Stimulated activated CD8-positive, alpha-beta memory T cell treated with anti-CD3 and anti-CD28 coated beads, Interleukin-7, amount 100 ng/mL, for 4 hours (primary cell): ENCODE measurements at places on chromosomes 1 and 21.
A peak's percentile ranks its signal among the peaks of the same experiment; 100 is the strongest.

- no peak for DNase-seq
Measured at GRCh38 chr1:5343256-5344020, 648.8 kb downstream of the NPHP4 start.

- no peak for DNase-seq
Measured at GRCh38 chr1:166036092-166036491, 130.7 kb downstream of the FAM78B start.

DNA sequence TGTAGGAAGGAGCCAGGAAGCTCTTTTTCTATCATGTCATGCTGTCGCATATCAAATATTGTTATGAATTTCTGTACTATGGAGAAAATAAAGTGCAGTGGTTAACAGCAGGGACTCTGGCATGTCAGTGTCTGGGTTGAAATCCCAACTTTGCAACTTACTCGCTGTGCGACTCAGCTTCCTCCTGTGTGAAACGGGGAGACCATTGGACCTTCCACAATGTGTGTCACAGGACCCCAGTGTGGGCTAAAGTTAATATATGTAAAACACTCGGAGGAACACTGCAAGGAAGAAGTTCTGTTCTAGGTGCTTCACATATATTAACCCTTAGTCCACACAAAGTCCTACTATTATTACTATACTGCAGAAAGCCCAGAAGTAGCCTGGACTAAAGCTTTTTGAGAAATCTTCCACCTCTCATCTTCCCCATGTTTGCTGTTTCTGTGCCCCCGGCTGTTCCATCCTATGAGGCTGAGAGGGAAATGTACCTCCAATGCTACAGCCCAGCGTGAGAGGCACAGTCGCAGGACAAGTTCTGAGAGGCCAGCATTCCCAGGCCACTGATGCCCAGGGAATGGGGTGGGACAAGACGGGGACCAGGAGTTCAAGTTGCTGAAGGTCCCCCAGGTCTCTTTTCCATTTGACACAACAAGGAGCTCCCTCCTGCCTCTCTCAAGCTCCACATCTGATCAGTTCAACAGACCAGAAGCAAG, 1.9 kb downstream of the CHIT1 start:
- no peak for DNase-seq

DNA sequence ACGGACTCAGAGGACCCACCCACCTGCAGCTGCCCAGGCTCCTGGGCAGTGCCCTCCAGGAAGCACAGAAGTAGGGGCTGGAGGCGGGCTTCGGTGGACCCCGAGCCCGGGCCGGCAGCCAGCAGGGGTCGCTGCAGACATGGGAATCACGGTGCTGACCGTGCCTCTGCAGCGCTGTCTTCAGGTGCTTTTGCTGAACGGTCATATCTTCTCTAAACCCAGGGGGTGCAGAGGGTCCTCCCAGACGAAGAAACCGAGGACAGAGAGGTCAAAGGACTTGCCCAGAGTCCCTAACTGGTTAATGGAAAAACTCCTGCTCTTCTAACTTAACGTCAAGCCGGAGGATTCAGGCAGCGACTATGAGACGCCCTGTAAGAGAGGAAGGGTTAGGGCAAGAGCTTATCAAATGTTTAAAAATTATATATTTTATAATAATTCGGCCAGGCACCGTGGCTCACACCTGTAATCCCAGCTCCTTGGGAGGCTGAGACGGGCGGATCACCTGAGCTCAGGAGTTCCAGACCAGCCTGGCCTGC, 21.5 kb upstream of the LEFTY2 start:
- DNase-seq = peak; percentile 35

- no peak for DNase-seq
Measured at GRCh38 chr21:17900281-17900989, 81.3 kb upstream of the C21orf91 start.

- no peak for DNase-seq
Measured at GRCh38 chr1:150552911-150553289, 3.7 kb downstream of the ADAMTSL4 start.

GRCh38 chr21:21162786-21163185, 164.6 kb downstream of the NCAM2 start:
- DNase-seq = no peak

- DNase-seq = no peak
Measured at GRCh38 chr1:116875391-116875790, 34.3 kb upstream of the PTGFRN start.

GRCh38 chr1:16207318-16208269, 4.9 kb downstream of the ARHGEF19 start:
- DNase-seq = no peak

DNA sequence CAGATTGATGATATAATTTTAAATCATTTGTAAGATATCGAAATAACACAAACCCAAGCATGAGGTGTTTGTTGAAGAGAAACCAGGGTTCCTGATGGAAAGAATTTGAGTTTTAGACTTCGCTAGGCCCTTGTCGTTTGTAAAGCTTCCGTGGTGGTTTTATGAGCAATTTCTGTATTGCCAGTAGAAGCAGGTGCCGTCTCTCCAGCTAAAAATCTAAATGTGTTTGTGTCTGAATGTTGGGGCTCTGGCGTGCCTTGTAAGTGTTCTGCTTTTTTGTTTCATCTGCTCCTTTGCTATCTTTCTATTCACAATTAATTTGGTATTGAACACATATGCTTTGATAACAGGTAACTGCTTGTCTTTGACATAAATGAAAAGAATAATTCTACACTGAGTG, 27.5 kb downstream of the CHRM3 start:
- DNase-seq = no peak

- DNase-seq = no peak
Measured at GRCh38 chr21:34974162-34974981, 74.7 kb downstream of the RUNX1 start.

DNA sequence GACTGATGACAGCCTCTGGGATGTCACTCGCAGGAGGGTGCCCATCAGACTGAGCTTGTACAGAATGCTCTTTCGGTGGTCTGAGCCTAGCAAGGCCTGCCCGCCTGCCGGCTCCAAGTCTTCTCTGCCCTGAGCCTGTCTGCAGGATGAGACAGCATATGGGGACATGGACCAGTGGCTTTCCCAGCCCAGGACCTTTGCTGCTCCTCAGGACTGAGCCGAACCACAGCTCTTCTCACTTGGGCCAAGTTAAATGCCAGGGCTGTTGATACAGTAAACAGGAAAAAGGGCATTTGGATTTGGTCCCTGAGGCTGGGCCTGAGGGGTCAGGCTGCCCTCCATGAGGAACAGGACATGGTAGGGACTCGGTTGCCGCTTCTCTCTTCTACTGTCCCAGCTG, 64.3 kb upstream of the EPS8L3 start:
- DNase-seq = no peak

DNA sequence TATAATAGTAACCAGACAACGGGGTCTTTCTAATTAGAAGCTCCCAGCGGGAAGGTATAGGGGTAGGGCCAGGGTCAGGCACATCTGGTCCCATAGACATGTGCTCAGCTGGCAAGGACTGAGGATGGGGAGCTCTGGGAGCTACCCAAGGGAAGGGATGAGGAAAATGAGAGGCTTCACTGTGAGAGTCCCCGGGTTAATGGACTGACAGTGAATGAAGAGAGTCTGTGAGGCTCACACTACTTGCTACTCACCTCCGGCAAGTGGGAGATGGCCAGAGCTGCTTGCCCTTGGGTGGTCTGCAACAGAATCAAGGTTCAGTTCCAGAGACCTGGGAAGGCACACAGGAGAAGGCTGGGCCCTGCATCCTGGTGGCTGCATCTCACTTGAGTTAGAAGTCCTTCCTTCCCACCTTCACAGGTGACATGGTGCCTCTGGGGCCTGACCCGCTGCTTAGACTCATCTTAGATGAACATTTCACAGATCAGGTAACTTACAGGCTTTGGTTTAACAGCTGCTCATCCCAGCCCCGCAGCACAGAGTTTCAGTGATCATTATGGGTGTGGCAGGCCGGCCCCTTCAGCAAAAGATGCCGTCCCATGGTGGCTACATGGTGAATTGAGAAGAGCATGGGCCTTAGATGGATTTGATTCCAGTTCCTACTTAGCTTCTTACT, 31.7 kb downstream of the EIF2D start:
- no peak for DNase-seq

GRCh38 chr1:40820251-40820797, 36.7 kb downstream of the KCNQ4 start:
- DNase-seq = no peak

- DNase-seq = no peak
Measured at GRCh38 chr1:110221119-110221518, 11.0 kb downstream of the KCNC4 start.

DNA sequence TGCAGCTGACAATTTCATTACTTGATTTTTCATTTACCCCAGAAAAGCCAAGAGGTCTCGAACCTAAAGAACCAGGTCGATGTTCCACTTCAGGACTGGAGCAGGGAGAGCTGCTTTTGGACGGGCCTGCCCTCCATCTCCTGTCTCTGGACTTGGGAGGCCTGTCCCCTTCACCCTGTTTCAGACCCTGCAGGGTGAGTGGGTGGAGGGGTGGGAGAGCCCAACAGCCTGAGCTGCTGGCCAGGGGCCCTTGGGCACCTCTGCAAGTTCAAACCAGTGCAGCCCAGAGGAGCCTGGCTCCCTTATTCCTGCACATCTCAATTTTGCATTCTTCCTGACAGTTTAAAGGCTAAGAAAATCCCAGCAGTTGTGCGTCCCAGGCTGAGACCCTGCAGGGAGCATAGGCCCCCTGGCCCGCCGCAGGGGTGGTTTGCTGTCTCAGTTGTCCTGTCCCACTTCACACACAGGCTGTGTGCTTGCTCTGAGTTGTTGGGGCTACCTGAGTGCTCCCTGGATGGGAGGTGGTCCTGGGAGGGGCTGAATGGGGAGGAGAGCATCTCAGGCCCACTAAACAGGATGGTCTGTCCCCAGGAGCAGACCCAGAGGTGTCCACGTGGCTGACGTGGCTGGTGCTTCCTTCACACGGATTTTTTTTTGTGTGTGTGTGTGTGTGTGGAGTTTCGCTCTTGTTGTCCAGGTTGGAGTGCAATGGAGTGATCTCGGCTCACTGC, 443.7 kb downstream of the PTPRU start:
- no peak for DNase-seq

DNA sequence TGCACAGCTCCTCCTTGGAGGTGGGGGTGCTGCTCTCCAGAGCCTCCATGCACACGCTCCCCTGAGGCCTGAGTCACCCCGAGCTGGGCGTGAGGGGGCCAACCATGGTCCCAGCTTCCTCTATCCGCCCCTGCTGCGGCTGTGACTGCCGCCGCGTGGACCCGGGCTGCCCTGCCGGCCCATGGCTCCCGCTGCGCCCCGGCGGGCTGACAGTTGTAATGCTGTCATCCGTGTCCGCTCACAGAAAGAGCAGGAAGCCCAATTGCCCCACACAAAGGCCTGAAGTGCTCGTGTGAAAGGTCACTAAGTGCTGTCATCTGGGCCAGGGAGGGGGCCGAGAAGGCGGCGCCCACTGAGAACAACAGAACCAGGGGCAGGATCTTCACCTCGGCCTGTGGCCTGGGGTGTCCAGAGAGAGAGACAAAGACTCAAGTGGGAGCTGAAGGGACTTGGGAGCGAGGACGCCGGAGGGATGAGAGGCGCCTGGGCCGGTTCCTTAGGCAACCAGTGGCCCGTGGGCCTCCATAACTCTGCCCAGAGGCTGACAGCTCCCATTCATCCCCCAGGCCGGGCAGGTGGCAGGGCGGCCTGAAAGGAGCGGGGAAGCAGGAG, 31.5 kb downstream of the OLIG1 start:
- DNase-seq = no peak

GRCh38 chr1:197606168-197606845, 169.0 kb downstream of the DENND1B start:
- no peak for DNase-seq

DNA sequence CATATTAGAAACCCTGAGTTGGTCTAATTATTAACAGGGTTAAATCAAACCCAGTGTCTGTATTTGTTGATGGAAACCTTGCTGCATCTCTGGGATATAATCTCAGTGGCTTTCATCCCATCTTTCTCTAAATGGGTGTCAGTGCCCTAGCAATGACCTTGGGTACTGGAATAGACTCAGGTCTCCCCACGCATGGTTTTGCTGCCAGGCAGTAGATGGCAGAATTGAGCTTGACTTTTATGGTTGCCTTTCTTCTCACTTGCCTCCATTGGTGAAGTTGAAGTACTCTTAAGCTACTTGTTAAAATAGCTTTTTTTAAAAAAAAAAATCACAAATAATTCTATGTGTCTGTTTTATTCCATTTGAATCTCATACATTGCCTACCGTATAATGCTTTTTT, 81.8 kb upstream of the HMCN1 start:
- no peak for DNase-seq

- no peak for DNase-seq
Measured at GRCh38 chr1:201507360-201507675, 395 bp upstream of the CSRP1 start.

DNA sequence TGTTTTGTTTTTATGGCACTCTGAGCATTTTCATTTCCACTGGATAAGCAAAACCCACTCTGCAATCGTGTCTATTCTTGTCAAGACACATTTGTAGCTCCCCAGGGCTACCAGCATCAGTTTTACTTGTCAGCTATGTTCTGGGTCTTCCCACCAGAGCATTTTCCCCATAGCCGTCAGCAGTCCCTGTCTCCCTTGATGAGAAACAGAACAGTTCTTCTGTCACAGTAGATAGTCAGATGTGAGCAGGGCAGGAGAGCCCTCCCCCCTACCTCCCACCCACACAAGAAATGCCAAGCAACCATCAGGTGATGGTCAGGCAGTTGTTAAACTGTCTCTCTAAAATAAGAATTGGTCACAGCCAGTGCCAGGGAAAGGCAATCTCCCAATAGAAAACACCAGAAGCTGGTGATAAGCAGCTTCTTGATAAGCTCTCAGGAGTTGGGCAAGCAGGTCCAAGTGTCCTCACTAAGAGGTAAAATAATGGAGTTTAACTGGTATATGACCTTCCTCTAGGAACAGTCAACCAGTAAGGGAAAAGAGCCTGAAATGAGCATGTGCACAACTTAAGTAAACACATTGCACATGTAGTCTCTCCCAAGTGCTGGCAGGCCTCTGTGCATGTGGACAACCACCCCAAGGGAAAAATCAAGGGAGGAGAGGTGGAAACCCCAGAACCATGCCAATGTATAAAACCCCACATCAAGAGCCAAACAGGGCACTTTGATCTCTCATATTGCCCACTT, 208.2 kb downstream of the S1PR1 start:
- no peak for DNase-seq

GRCh38 chr21:28587748-28588147, 404.9 kb downstream of the LTN1 start:
- no peak for DNase-seq

DNA sequence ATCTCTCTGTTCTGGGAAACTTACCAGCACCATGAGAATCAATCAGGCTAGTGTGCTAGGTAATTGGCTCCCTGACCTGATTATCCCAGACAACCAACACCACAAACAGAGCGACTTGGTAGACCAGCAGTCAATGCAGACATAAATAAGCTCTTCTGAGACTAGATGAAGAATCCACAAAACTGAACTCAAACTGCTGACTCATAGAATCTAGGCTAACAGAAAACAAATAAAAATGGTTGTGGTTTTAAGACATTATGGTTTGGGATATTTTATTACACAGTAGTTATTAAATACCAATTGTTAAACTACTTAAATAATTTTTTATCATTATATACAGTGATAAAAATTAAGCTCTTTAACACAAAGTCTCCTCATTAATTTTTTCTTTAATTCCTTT, 535.7 kb downstream of the COL11A1 start:
- DNase-seq = no peak

GRCh38 chr21:34345091-34345871, 18.5 kb upstream of the KCNE2 start:
- no peak for DNase-seq

- peak; percentile 48 for DNase-seq
Measured at GRCh38 chr1:9654834-9655723, 3.5 kb downstream of the PIK3CD start.
